Nephron progenitor cell (in vitro differentiated cells): ENCODE measurements at places on chromosomes 7 and 10.

GRCh38 chr7:43628431-43628830, 45.5 kb downstream of the STK17A start:
- no peak for DNase-seq

DNA sequence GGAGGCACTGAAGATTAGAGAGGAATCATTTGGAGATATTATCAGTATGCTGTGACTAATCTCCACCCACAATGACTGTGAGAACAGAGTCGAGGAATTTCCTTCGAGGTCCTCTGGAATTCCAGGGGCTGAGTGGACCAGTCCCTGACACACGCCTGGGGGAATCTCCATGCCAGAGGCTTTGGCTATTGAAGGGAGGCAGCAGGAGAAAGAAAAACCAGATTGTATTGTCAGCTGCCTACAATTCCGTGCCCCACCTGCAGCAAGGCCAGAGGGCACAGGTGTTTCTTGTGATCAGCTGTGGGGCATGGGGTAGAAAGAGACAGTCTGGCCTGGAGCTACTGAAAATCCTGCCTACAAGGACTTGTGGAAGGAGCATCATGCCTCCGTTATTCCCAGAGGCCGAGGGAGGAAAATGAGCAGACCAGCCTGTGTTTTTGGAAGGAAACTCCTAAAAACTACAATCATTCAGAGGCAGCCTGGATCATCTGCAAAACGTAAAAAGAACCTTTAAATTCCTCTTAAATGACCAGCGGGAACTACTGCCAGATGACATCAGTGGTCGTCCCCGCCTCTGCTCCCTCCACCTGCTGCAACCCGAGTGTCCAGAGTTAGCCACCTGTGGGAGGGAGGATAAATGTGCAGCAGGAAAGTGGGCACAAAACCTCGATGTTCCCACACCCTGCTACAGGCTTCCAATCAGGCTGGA, 25.4 kb upstream of the ANK3 start:
- DNase-seq: no peak

DNA sequence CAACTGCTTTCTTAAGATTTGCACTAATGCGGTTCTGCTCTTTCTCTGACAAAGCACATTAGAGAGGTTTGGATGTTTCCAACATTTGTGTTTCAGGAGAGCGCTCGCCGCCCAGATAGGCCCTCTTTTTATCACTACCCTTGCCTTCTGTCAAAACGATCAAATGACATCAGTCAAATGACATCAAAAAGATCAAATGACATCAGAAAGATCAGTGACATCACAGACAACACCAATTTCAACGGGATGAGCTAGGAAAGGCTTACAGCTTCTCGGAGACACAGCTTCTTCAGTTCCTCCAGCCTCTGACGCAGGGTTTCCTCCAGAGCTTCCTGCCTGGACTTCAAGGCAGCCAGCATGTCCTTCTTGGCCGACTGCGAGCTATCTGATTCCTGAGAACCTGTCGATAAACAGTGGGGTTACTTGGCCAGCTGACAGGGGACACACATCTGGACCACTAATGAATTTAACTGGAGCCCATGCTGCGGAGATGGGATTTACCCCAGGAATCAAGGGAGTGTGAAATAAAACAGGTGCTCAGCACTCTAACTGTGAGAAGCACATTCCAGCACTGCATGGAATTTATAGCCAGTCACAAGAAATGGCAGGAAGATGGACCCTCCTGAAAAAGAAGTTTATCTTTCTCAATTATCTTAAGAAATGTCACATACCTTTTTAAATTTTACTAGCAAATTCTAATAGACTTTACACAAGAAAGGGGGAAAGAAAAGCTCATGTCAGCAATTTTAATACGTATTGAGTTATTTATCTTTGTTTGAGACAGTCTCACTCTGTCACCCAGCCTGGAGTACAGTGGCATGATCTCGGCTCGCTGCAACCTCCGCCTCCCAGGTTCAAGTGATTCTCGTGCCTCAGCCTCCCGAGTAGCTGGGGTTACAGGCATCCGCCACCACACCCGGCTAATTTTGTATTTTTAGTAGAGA, 88.2 kb downstream of the PRPF18 start:
- DNase-seq: no peak

DNA sequence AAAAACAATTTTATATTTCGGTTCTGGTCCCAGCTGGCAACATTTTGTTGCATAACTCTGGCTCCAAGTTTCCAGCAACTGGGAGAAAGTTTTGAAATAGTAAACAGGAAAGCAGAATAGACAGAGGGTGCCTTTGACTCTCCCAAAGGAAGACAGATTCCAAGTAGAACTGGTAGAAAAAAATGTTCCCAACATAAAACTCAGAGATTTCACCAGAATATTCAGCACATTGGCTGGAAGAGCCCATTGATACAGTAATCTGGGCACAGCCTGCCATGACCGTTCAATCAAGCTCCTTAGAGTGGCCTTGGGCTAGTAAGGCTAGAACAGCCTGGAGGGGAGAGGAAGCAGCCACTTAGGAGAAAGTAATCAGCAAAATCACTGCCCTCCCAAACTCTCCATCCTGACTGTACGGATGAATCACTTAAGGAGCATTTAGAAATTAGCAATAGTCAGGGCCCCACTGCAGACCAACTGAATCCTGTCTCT, 120.4 kb downstream of the CUBN start:
- no peak for DNase-seq

GRCh38 chr7:22631730-22632129, 95.3 kb upstream of the IL6 start:
- DNase-seq: no peak

DNA sequence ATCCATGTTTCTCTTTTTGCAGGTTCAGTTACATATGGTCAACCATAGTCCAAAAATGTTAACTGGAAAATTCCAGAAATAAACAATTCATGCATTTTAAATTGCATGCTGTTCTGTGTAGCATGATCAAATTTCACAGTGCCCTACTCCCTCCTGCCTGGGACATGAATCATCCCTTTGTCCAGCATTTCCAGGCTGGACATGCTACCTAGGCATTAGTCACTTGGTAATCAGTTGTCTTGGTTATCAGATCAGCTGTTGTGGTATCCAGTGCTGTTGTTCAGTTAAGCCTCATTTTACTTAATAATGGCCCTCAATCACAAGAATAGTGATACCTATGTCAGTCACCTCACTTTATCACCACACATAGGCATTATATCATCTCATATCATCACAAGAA, 7.3 kb upstream of the PNLIP start:
- no peak for DNase-seq

GRCh38 chr10:64648915-64649314, 1127.7 kb downstream of the REEP3 start:
- no peak for DNase-seq

GRCh38 chr10:21675157-21675796, 141.2 kb downstream of the MLLT10 start:
- DNase-seq: peak; percentile 20

GRCh38 chr10:129383651-129384050, 83.4 kb upstream of the MGMT start:
- DNase-seq: no peak

DNA sequence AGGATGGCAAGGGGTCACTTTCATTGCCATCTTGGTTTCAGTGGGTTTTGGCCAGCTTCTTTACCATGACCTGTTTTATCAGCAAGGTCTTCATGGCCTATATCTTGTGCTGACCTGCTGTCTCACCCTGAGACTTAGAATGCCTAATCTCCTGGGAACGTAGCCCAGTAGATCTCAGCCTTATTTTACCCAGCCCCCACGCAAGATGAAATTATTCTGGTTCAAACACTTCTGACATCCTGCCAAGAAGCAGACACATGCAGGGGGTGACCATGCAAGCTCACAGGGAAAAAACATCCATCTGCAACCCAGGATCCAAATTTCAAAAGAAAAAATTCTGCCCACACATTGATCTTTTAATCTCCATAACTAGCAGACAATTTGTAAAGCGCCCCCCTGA, 88.4 kb upstream of the EEPD1 start:
- no peak for DNase-seq

- peak; percentile 66 for DNase-seq
Observed at GRCh38 chr7:25565949-25566348, 337.7 kb upstream of the NPVF start.
